ENCODE measurements at places on chromosomes 2 and 18.

DNA sequence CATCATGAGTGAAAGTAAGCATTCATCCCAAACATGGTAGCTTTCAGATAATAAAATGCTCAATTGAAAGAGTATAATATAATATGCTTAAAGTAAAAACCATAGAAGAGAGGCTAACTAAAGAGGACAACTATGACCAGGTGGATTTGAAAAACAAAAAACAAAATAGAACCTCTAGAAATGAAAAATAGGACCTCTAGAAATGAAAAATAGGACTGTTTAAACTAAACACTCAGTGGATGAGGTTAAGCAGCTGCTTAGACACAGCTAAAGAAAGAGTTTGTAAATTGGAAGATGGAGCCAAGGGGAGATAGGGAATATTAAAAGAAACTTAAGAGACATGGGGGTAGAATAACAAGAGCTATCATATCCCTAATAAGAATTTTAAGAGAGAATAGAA is 301.6 kb downstream of the BCL2 start:
- no peak for DNase-seq

DNA sequence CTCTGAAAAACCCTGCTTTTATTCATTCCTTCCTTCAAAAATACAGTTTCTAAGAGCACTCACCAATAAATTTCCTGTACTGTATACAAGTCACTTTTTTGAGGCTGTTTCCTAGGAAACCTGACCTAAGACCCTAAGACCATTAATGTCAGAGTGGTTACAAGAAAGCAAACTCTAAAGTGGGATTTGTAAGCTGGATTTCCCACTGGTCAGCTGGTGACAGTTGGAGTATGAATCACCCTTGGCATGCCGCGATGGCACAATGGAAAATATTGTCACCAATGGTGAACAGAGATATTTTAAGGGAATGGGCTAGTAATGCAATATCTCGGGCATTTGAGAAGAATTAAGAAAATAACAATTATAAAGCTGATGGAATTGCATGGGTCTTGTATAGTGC is 101.9 kb downstream of the COL3A1 start:
- DNase-seq: no peak

DNA sequence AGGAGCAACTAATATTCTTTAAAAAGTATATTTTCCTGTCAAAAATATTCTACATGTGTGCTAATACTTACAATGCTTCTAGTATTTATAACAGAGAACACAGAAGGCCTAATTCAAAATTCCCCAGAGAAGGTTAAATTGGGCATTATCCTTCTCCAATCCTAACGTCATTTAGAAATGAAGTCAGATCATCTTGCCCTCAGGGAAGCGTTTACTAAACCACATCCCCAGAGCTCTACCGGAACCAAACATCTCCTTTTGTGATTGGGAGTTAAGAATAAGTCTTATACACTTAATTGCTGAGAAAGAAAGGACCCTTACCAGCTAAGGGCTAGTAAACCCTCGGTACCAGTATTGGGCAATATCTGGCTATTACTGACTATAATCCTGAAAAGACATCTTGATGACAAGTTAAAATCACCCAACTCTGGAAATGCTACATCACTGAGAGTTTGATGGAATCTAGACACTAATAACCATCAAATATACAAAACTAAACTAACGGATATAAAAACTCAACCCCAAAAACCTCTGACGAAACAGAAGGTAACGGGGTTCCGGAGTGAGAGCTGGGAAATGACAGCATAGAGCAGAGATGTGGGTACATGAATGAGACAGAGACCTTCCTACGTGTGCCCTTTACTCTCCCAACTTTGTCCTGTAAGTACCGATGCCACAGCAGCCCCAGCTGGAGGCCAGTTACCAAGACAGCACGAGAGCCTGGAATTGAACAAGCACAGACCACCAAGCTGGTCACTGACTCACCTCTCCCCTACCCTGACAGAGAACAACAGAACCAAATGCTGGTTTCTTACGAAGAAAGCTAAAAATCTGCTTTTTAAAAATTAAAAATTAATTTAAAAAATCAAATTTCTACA is 35.0 kb downstream of the WDSUB1 start:
- DNase-seq: no peak

- no peak for DNase-seq
These were observed 724.2 kb upstream of the REG3G start for GRCh38 chr2:78301166-78301789.

DNA sequence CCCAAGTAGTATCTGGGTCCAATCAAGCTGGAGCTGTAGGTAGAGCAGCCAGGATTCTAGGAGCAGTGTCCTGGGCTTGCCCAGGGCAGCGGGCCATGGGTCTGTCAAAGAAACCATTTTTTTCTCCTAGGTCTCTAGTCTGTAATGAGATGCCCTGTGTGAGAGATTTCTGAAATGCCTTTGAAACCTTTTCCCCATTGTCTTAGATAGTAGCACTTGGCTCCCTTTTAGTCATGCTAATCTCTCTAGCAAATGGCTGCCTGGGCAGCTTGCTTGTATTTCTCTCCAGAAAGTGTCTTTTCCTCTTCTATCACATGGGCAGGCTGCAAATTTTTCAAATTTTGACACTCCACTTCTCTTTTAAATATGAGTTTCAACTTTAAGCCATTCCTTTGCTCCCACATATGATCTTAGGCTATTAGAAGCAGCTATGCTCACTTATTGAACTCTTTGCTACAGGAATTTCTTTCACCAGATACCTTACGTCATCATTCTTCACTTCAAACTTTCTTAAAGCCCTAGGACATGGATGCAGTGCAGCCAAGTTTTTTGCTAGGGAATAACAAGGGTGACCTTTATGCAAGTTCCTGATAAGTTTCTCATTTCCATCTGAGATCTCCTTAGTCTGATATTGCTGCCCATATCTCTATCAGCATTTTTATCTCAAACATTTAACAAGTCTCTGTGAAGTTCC is 890.2 kb upstream of the VRK2 start:
- DNase-seq: no peak

- DNase-seq: no peak
These were observed 485.6 kb downstream of the TMX3 start for GRCh38 chr18:68229351-68229750.

- DNase-seq: no peak
These were observed 17.2 kb downstream of the ITGA4 start for GRCh38 chr2:181474222-181474881.

- no peak for DNase-seq
These were observed 107.1 kb upstream of the TCF4 start for GRCh38 chr18:55695091-55695490.

GRCh38 chr2:28338046-28338817 is 54.4 kb upstream of the FOSL2 start:
- no peak for DNase-seq

- DNase-seq: no peak
These were observed 148.6 kb upstream of the ZNF804A start for GRCh38 chr2:184449760-184450159.
